Astrocyte (in vitro differentiated cells and primary cell): ENCODE measurements at places on chromosomes 16 and 17.

DNA sequence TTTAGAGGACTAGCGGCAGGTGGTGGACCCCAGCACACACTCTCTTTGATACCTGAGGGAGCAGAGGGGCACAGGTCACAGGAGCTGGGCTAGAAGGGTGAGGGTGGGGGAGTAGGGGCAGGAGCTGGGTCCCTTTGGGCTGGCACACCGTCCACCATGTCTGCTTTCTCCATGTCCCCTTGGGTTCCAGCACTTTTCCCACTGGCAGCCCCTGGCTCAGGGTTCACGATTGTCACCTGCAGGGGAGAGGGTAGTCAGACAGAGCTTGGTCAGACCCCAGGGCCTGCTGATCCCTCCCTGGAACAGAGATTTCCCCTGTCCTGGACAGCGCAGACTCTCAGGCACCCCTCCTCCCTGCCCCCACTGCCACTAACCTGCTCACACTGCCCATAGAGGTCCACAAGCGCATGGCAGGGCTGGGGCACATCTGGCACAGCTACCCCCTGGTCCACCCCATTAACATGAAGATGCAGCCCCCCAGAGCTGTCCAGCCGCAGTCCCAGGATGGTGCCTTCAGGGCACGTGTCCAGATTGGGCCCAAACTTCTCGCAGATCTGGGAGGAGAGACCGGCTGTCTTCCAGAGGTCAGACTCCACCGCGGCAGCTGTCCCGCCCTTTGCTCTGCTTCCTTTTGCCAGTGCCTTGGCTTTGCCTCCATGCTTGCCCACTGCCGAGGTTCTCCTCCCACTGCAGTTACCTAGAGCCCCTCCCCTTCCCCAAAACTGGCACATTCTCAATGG is 3.1 kb upstream of the GPS2 start:
- DNase-seq = no peak

- no peak for DNase-seq
Measured at GRCh38 chr16:76854234-76854633, 336.8 kb upstream of the MON1B start.

- DNase-seq = no peak
Measured at GRCh38 chr17:27532269-27533263, 76.3 kb downstream of the KSR1 start.

GRCh38 chr16:4067262-4068001 is 48.8 kb downstream of the ADCY9 start:
- no peak for DNase-seq

GRCh38 chr16:89257281-89257731 is 39.8 kb downstream of the ZNF778 start:
- DNase-seq = no peak

DNA sequence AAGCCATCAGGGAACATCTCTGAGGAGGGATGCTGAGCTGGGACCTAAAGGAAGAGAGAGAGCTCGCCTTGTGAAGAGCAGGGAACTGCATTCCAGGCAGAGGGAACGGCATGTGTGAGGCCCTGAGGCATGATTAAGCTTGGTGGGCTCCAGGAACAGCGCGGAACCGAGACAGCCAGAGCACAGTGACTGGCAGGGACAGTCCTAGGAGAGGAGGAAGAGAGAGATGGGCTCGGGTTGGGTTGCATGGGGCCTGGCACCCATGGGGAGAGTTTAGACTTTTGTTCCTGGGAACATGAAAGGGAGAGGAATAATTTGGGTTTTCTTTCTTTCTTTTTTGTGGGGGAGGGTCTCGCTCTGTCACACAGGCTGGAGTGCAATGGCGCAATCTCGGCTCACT is 39.2 kb upstream of the CPNE2 start:
- DNase-seq = no peak

GRCh38 chr16:81486540-81487061 is 42.0 kb downstream of the CMIP start:
- peak; percentile 73 for DNase-seq

GRCh38 chr17:43814714-43815113 is 18.2 kb downstream of the MPP3 start:
- DNase-seq = peak; percentile 69

- no peak for DNase-seq
Measured at GRCh38 chr16:86042393-86042792, 143.4 kb downstream of the IRF8 start.

DNA sequence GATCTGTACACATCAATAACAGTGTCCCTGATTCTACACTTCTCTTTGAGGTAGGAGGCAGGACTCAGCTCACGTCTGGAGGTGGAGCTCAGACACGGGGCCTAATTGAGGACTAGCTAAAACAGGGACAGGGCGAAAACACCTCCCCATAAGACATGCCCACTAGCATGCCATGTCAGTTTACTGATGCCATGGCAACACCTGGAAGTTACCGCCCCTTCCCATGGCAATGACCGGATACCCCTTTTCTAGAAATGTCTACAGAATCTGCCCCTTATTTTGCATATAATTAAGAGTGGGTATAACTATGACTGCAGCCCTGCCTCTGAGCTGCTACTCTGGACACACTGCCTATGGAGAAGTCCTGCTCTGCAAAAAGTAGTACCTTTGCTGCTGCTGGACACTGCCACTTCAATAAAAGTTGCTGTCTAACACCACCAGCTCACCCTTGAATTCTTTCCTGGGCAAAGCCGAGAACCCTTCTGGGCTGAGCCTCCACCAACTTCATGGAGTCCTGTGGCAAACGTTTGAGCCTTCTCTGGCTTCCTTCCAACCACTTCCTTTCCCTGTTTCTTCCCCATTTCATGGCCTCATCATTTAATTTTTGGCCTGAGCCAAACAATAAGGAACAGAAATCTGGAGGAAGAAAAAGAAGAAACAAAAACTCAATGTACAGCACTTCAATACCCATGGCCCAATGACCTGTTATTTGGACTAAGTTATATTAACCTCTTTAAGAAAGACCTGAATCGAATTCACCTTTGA is 21.0 kb downstream of the PHB1 start:
- no peak for DNase-seq

GRCh38 chr16:81716478-81717225 is 62.4 kb upstream of the PLCG2 start:
- no peak for DNase-seq

DNA sequence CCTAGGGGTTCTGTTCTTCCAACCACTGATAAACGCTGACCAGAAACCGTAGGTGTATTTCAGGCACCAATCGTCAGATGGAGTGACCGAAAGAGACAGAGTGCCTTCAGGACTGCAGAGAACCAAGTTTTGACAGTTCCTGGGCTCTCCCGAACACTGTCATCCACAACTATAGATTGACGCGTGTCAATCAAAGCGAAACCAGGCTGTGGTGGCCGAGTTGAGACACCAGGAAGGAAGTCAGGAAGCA is 11.9 kb upstream of the AURKB start:
- no peak for DNase-seq

- DNase-seq = no peak
Measured at GRCh38 chr16:65700596-65700995, 578.7 kb upstream of the CDH11 start.

GRCh38 chr16:79823639-79824038 is 223.1 kb upstream of the MAF start:
- DNase-seq = no peak

GRCh38 chr17:47792457-47792856 is 29.1 kb downstream of the OSBPL7 start:
- DNase-seq = no peak

DNA sequence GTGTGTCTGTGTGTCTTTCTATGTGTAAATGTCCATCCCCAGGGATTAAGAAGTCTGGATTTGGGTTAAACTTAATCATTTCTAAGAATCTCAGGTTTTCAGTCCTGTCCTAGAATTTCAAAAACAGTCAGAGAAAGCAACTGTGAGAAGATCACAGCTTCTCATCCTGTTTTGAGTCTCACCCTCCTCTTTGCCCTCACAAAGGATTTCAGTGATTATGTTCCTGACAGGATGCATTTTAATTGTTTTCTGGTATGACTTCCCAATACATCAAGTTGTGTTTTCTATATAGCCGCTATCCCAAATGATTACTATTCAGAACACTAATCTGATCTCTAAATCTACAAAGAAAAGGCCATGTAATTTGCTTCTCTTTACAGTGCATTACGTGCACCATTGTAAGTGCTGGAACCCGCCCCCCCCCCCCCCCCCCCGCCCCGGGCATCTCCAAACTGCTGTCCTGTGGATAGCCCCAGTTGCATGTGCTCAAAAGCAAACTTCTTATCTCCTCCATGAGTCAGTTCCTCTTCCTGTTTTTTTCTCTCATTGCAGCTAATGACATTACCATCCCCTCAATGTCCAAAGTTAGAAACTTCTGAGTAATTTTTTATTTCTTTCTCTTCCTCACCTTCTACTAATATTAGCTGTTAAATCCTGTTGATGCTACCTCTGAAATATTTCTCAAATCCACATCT is 73.9 kb downstream of the CDH13 start:
- peak; percentile 61 for DNase-seq

- no peak for DNase-seq
Measured at GRCh38 chr17:76188213-76189016, 47.4 kb upstream of the FOXJ1 start.

DNA sequence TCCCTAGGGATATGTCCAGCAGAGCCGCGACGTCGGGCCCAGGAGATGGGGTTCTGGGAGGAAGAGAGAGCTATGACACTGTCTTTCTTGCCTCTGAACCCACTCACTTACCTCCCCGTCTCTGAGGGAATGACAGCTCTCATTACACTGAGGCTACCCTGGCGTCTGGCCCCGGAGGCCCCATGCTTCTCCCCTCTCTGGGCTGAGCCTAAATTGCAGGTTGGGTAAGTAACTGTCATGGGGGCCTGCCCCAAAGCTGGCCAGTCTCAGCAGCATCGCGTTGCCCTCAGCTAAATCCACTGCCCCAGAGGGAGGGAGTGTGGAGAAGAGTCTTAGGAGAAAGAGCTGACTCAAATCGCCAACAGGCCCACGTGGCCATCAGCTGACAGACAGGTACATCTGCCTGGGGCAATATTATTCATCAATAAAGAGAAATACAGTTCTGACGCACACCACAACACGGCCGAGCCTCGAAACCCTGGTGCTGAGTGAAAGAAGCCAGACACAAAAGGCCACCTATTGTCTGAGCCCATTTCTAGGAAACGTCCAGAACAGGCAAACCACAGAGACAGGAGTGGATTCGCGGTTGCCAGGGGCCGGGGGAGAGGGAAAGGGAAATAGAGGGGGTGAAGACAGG is 156.4 kb downstream of the C16orf95 start:
- DNase-seq = no peak

DNA sequence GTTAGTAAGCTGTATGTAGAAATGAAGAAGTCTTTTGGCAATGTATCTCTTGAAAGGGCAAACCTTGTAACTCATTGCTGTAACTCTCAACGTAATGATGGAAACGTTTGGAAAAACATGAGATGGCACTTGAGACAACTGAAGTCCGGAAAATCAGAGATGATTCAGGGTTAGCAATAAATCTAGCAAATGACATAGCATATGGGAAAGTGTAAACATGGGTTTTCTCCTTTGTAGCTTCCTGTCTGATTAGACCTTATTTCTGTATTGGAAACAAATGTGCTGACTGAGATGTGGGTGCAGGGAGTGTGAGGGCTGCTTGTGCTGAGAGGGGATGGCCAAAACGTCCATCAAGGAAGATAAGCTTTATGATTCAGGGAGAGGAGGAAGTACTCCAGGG is 110.7 kb upstream of the FAM20A start:
- DNase-seq = no peak

- DNase-seq = no peak
Measured at GRCh38 chr17:27513849-27514248, 57.6 kb downstream of the KSR1 start.

DNA sequence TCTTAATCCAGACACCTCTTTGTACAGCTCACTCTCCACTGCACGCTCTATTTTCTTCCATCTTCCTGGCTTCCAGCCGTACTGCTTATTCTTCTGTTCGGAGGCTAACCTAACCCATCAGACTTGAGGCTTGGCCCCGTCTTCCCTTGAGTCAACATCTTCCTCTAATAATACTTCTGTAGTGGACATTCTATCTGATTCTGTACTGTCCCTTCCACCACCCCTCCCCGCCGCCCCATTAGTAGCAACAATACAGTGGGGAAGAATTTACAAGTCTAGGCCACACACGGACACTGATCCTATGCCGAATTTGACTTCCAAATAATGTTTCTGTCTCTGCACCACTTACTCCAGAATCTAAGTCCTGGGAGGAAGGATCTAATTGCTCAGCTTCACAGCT is 86.0 kb upstream of the TNRC6A start:
- no peak for DNase-seq

DNA sequence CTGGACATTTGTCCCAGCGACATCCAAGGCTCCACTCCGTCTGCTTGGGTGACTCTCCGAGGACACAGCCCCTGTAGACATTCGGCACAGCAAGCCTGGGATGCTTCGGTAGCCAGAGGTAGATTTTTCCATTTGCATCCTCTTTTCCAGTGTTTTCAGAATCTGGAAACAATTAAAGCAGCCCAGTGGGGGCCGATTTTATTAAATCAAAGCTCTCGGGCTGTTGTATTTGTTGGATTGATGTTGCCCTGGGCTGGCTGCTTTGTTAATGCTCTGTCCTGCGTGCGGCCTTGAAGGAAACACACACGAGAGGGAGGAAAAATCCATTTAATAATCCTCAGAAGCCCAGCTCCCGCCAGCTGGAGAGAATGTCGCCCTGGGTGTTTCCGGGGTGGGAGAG is 158.1 kb upstream of the CIBAR2 start:
- no peak for DNase-seq

DNA sequence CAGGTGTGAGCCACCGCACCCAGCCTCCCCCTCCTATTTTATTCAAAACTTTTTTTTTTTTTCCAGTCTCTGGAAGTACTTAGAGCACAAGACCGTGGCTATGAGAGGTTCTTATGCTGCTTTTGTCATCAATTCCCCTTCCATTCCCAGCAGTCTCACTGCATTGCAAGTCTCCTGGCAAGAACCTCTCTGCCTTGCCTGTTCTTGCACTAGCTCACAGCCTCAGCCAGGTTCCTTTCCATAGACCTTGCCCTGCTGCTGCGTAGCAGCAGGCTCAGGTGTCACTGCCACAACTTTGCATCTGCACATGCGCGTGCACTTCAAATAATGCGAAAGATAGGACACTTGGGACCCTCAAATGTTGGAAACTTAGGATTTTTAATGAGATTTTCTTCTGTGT is 15.6 kb downstream of the ATP6V0A1 start:
- no peak for DNase-seq

GRCh38 chr17:49020609-49021008 is 23.4 kb downstream of the IGF2BP1 start:
- no peak for DNase-seq

DNA sequence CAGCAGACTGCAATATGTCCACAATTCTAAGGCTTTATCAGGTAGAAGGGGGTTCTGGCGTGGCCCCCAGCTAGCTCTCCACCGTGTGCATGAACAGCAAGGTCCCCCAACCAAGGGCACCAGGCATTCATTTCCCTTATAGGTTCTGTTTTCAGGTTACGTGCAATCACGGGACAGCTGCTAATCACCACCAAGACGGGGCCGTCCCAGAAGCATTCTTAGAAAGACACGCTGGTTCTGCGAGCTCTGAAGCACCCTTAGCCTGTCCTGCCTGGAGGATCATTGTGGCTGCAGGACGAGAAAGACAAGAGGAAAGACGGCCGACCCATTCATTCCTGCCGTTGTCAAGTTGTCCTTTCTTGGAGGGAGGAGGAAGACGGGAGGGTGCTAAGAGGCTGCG is 302.9 kb downstream of the SOX9 start:
- no peak for DNase-seq
